ENCODE measurements at places on chromosomes 12 and 14.

- no peak for DNase-seq
Observed at GRCh38 chr12:10068644-10069043, 30.1 kb downstream of the CLEC1A start.

GRCh38 chr14:88533064-88533602, 21.7 kb downstream of the PTPN21 start:
- DNase-seq: no peak

DNA sequence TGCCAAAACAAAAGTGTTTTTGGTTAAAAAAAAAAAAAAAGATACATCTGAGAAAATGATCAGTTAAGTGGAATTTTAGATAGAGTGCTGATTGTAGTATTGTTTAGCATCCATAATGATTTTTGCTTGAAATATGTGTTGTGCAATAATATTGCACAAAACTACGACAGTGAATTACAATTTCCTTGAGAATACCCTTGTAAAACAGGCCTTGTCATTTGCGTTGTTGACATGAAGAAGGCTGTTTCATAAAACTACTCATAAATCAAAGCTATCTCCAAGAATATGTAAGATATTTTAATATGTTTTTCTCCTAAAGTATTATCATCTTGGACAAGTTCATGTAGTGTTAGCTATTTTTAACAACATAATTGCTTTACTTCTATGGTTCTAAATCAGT, 1077.0 kb downstream of the LRFN5 start:
- DNase-seq: no peak

- DNase-seq: no peak
Observed at GRCh38 chr12:104793285-104793684, 164.8 kb downstream of the SLC41A2 start.

DNA sequence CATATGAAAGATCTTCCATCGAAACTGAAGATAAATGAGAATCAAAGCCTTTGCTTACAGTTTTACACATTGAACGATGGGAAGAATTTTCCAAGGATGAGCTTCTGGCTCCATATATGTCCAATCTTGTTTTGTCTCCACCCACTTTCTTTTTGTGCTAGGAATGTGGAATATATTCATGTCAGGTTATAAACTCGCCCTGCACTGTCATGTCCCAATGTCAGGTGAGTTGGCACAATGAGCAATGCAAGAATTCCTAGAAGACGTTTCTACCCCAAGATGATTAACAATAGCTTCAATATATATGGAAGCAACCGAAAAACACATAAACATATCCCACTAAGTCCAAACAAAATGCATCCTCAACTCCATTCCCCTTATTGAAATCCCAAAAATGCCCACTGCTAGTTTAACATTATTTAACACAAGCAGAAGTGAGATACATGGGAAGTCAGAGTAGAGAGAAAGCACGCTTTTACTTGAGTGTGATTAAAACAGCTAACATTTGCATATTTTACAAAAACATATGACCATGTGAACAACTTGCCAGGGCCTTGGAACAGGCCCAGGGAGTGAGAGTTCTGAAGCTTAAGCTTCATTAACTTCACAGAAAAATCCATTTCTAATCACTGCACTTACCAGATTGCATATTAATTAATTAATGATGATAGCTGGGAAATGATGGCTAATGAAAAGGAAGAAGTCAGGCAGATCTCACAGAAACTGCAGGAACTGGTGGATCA, 233.9 kb downstream of the GXYLT1 start:
- no peak for DNase-seq

GRCh38 chr12:92729773-92730305, 27.1 kb downstream of the PLEKHG7 start:
- no peak for DNase-seq

DNA sequence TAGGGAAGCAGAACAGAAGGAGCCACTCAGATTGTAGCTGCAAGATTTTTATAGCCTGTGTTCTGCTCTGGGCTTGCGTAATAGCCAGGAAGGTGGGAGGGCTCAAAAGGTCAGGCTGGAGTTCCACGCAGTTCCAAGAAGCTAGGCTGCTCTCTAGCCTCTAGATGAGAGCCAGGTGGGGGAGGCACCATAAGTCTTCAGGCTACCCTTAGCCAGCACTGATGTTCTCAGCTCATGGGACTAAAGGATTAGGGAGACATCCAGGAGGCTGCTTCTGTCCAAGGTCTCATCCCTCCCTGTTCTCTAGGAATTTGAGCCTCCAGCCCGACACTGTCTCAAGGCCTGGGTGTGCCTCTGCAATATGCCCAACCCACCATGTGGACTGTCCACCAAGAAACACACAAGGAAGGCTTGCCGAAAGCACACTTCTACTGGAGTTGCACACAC, 1.7 kb downstream of the LMBR1L start:
- no peak for DNase-seq

Measured in stimulated activated CD8-positive, alpha-beta memory T cell treated with anti-CD3 and anti-CD28 coated beads, Interleukin-2, amount 100 ng/mL, for 1 hour (primary cell).